Naive thymus-derived CD8-positive, alpha-beta T cell (primary cell): ENCODE measurements at places on chromosomes 7 and 10.

DNA sequence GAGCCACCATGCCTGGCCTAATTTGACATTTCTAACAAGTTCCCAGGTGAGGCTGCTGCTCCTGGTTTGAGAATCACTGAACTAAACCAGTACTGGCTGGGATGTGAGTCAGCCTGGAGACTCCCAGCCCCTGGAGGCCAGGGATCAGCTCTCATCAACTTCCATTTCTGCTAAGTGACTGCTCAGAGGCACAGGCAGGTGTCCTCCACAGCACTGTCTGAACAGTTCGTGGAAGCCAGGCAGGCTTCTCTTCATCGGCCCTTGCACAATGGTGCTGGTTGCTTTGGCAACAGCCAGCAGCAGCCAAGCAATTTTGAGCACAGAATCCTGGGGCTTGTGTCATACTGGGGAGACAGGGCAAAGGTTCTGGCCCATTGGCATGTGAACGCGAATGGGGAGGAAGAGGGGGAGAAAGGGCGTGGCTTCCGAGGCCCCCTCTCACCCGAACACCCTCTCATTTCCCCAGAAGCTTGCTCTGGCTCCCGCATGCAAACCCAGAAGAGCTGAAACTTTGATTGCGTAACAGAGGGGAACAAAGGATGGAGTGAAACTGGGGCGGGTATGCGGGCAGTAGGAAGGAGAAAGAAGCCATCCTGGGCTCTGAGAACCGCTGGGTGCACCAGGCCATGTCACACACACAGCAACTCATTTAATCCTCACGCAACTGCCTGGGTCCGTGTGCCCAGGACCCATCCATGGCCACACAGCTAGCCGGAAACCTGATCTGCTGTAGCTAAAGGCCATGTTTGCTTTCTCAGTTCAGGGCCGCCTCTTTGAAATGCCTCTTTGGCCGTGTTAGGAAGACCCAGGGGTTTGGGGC is 9.0 kb upstream of the POR start:
- no peak for DNase-seq

DNA sequence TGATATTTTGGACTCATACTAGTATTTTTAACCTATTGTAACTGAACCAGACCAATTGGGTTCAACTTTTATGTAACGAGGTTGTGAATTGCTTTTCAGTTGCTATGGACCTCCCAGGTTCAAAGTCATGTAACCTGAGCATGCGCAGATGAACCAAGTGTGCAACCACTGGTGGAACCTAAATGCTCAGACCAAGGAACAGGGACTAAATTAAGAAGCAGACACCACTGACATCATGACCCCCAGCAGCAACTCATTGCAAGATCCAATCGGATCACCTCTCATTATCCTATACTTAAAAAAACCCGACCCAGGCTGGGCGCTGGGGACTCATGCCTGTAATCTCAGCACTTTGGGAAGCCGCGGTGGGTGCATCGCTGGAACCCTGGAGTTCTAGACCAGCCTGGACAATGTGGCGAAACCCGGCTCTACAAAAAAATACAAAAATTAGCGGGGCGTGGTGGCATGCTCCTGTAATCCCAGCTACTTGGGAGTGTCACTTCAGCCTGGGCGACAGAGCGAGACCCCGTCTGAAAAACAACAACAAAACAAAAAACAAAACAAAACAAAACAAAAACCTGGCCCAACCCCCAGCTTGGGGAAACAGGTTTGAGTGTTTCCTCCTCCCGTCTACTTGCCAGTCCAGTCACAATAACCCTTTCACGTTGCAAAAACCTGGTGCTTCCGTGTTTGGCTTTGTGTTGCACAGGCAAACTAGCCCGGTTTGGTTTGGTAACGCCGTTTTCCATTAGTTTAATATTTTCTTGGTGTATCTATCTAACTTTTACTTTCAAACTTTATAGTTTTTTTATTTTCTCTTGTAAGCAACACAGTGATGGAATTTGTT is 11.3 kb upstream of the ZNF518A start:
- no peak for DNase-seq

GRCh38 chr7:116232920-116233319 is 22.6 kb downstream of the TES start:
- DNase-seq: no peak

DNA sequence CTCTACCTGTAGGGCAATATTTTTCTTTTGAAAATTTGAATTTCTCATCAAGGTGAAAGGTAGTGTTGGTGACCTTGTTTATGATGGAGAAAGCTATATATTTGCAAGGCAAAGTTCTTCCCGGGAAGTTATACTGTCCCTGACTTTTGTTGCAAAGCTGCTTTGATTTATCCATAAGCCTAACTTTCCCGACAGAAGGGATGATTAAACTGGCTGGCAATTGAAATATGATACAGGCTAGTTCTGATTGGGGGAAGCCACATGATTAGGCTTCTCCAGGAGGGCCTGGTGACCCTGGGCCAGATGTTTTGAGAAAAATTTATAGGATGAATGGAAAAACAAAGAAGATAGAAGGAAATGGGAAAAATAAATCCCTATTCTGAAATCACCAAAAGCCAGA is 215.5 kb downstream of the ACTR3B start:
- no peak for DNase-seq

- DNase-seq: no peak
These were observed 103.7 kb upstream of the ZMIZ1 start for GRCh38 chr10:78964952-78965633.

DNA sequence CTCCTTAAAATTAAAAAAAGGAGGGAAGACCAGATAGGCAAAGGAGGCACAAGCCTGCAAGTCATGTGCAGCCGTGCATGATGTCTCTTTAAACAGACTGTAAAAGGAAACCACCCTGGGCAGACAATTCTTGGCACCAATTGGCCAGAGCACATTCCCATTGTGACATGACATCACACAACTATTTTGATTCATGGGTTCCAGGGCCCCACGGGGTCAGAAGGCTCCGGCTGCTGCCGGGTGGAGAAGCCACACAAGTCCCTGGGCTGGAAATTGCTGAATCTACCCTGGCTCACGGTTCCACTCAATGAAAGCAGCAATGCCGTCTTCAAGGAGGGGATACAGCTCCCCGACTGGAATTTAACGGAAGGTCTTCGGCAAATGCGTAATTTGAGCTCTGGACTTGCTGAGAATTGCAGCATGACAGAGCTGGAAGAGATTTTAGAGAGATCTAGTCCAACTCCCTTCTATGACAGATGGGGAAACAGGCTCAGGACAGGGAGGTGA is 140.5 kb downstream of the PRKAG2 start:
- DNase-seq: no peak

GRCh38 chr7:82078807-82079206 is 309.0 kb upstream of the HGF start:
- no peak for DNase-seq
